AG10803 (cell line): ENCODE measurements at places on chromosomes 12 and 14.
A peak's percentile ranks its signal among the peaks of the same experiment; 100 is the strongest.

DNA sequence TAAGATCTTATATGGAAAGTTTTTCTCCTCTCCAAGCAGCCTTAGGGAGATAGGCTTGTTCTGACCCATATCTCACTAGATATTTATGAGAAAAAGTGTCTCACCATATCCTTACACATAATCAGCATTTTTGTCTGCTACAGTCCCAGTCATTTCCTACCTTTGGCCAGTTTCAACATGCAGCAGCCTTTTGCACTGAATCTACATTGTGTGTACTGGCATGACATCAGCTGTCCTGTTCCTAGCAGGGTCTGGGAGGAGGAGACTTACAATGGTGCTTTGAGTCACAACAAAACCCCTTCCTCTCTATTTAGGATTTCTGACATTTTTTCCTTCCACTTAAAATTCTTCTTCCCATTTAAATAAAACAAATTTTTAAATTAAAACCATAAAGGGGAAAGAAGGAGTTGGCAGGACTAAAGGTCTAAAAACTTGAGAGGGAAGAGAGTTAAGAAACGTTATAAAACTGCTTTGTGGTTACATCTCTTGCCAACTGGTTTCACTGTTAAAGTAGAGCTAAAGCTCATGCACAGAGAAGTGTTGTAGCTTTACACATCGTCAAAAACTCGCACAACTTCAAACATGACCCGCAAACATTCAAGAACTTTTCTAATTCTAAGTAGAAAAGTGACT lies 53.3 kb upstream of the CERS5 start:
- peak; percentile 78 for DNase-seq

GRCh38 chr14:44029933-44030332 lies 477.1 kb downstream of the FSCB start:
- no peak for DNase-seq

- no peak for DNase-seq
Measured at GRCh38 chr12:11694528-11694927, 45.1 kb downstream of the ETV6 start.

GRCh38 chr14:100472094-100472455 lies 115.1 kb downstream of the BEGAIN start:
- DNase-seq: no peak

DNA sequence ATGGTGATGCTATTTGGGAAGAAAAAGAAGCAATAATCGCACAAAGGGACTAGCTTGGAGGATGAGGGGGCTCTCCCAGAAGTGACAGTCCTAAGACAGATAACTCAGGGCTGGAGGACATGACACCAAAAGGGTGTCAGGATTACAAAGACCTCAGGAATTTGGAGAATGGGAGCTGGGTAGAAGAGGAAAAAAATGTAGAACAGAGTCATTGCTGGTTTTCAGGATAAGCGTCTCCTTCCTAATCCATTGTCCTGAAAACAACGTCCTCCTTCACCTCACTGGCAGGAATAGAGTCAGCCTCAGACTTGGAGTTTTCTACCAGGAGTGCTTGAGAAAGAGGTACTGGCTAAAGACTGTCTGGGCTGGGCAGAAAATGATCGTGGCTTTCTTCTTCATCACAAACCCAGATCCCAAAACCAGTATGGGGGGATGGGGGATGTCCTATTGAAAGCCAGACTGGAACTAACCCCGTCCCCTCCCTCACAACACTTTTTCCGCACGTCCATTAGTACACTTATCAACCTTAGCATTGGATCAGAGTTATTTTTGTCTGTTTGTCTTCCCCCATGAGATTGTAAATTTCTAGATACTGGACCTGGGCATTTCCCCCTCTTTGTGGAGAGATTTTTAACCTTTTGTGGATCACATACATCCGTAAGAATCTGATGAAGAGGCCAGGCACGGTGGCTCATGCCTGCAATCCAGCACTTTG lies 14.3 kb downstream of the B4GALNT3 start:
- DNase-seq: peak; percentile 17

DNA sequence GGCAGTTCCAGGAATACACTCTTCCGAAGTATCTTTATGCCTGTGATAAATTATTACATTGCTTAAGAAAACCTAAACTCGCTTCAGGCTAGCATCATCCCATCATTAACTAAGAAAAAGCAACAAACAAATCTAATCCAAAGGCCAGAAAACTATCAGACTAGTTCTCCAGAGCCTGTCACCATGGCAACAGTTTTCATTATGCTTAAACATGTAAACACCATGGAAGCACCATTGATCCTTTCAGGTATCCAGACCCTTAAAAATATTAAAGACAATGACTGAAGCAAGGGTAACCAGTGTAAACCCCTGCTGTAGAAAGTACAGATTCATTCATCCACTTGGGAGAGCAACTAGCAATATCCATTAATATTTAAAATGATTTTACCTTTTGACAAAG lies 9.8 kb downstream of the DAD1 start:
- DNase-seq: no peak

DNA sequence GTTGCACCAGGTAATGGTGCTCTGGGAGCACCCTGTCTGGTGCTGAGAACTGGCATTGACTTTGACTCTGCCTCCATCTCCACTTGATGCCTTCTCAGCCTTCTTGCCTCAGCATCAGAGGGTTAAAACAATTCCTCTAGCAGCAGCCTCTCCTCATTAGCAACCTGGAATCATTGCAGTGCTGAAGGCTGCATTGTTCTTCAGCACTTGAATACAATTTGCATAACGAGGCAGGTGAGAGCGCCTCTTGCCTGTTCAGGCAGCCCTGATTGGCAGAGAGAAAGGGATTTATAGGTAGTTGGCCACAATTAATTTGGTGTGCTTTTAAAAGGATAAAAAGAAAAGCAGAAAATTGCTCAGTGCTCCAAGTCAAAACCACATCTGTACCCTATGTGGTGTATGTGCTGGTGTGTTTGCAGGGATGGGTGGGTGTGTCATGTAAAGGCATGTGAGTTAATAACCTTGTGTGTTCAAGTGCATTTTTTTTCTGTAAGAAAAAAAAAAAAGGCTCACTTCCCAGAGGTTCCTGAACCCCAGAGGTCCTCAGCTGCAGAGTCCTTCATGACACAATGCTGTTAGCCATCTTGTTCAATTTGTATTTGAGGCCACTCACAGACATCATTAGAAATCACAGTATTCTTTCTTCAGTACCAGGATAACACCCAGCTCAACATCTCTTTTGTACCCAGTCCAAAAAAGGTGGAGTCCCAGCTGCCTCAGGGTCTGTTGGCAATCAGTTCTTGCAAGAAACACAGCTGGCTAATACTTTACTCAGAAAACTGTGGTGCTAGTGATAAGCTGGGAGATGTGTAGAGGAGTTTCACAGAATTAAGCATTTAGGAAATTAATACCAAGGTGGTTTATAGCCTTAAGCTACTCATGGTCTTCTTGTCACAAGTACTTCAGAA lies 385.6 kb downstream of the GRIN2B start:
- no peak for DNase-seq

GRCh38 chr14:74620923-74621322 lies 8.9 kb upstream of the LTBP2 start:
- DNase-seq: no peak

DNA sequence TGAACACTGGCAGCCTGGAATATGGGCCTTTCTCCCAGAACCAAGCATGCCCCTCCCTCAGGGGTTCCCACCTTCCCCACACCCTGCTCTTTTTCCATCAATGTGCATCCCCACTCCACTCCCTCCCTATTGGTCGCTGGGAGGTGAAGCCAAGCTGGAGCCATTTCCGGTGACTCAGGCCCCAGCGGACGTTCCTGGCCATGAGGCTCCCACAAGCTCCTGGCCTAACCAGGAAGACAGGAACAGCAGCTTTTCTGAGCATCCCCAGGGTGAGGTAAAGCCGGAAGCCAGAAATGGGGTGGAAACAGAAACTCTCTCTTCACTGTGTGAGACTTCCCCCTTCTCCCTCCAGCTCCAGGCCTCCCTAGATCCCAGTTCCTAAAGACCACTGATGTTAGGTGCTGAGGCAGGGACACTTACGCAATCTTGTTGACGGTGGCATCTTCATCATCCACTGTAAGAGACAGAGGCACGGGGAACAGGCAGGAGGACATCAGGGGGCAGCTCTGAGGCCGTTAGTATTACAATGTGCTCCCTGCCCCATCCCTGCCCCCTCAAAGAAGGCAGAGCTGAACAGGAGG lies 5.1 kb downstream of the LMBR1L start:
- peak; percentile 24 for DNase-seq

DNA sequence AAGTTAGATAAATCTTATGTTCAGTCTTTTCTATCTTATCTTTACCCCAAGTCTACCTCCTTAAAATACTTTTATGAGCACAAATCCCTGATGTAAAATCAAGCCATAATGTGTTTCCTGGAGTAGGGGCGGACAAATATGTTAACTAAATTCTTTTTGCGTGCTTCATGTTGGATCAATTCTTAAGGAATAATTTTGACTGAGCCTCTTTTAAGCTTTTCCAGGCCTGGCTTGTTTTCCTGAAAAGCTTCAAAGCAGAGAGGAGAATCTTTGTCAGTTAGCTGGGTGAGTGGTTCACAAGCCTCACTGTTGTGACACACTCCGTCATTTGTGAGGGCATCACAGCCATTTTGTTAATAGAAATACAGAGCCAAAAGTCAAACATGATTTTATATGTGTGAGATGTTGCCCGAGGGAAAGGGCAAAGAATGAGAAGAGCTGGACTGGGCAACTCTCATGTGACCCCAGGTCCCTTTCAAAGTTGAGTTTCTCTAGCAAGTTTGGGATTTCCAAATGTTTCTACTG lies 468.9 kb downstream of the RGS6 start:
- DNase-seq: no peak

- DNase-seq: no peak
Measured at GRCh38 chr14:40292664-40293063, 860.4 kb upstream of the FBXO33 start.

DNA sequence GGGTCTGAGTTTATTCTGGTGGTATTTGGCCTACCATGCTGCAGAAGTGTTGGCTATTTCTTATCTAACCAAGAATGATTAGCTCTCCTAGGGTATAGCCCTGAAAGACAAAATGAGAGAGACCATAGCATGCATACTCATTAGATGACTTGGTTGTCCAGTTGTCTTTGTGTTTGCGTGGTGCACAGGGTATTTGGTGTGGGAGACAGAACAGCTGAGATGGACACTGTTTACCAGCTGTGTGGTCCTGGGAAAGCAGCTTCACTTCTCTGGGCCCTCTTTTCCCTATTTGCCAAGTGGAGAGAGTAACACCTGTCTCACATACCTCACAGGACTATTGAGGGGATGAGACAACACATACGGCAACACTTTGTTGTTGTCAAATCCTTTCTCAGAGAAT lies 95.6 kb downstream of the SLC8A3 start:
- no peak for DNase-seq

- peak; percentile 97 for DNase-seq
Measured at GRCh38 chr12:49060237-49061156, at the start of gene KMT2D. Gene KMT2D (minus strand): TSS chr12:49060794. CDS start chr12:49055324, 5,470 bp downstream.

DNA sequence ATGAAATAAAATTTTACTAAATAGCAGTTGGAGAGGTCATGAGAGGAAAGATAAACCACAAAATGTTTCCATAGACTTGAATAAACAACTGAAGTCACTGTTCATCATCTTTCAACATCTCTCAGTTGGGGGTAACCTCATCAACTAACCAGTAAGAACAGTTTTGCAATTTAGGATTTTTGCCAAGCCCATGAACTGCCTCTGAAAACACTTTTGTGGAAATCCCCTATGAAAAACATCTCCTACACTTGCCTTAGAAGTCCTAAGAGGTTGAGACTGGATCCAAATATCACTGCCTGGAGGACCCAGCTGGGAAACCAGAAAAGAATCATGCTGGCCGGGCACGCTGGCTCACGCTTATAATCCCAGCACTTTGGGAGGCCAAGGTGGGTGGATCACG lies 273.1 kb downstream of the C12orf50 start:
- DNase-seq: peak; percentile 38

GRCh38 chr14:96741151-96741977 lies 55.8 kb upstream of the VRK1 start:
- DNase-seq: peak; percentile 29

- DNase-seq: peak; percentile 21
Measured at GRCh38 chr12:65740506-65740872, 83.8 kb upstream of the HMGA2 start.

GRCh38 chr14:60241091-60241490 lies 7.9 kb upstream of the PPM1A start:
- DNase-seq: no peak

- DNase-seq: no peak
Measured at GRCh38 chr14:97295108-97295710, 498.0 kb downstream of the VRK1 start.

DNA sequence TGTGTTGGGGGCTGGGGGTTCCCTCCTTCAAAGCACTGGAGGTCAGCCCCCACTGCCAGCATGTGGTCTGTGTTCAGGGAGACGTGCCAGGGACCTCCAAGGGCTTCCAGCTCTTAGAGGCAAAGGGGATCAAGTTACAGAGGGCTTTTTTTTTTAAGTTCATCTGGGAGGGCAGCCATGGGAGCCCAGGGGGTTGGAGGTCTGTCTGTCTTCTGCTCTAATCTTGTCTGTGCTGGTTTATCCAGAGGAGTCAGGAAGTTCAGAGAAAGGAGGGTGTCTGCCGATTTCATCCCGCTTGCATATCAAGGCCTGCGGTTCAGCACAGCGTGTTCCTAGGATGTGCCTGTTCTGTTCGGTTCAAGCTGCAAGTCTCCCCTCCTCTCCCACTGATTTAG lies 72.2 kb downstream of the TMEM132C start:
- no peak for DNase-seq

GRCh38 chr14:55129086-55129427 lies at the start of gene LGALS3:
Gene LGALS3 (plus strand): TSS chr14:55129252. CDS start chr14:55137374, 8,122 bp downstream.
- peak; percentile 64 for DNase-seq

- DNase-seq: no peak
Measured at GRCh38 chr12:73902260-73902659, 635.4 kb upstream of the ATXN7L3B start.

DNA sequence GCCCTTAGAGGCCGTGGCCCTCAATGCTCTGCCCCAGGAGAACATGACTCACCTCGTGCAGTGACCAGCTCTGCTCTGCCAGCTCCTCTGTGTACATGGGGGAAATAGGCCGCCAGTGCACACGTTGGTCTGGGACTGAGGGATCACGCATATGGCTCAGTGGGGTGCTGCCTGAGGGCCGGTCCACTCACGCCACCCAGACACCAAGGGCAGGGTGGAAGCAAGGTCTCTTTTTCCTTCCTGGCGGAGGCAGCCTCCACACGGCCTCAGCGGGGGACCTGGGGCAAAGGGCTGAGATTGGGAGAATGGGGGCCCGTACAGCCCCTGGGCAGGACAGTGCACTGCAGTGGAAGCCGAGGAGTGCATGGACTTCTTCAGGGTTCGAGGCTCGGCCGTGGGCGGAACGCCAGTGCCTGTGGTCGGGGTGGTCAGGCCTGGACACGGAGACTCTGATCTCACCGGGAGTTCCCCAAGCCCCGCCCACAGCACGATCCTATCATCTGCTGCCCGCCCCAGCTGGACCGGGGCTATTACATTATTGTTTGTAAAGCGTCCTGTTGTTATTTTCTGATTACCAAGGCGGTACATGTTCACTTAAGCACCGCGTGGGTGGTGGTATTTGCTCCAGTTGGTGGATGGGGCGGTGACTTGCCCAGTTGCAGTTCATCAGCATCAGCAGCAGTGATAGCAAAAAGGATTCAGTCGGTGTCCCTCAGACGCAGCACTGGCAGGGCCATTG lies 38.8 kb upstream of the TDRD9 start:
- peak; percentile 9 for DNase-seq
